ENCODE measurements at places on chromosomes 5 and 9. TPM values are rescaled to one million over a fixed set of nuclear protein-coding genes. Genes with fewer than 3 reads are reported as not detected.

DNA sequence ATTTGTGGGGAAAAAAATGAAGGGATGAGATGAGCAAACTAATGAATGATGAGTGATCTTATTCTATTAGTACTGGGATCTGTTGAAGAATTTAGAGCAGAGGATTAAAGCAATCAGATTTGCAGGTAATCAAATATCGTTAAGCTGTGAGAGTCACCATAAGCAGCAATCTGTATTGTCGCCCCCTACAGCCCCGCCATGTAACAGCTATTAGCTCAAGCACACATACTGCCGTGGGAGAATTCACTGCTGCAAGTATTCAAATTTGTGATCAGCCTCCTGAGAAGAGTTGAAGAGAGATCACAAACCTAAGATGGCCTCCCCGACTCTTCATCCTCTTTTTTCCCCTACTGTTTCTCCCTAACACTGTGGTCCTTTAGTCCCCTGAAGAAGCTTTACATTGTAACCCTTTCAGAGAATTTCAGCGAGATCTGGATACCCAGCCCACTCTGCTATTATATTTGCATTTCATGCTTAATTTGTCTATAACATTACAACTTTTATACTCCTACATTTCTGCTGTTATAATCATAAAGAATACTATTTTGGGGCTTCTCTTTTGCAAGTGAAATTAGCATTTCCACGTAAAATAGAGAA lies 28.5 kb upstream of the PHF24 start:
- DNase-seq, result no peak

GRCh38 chr5:34001241-34001841 lies 6.5 kb downstream of the AMACR start:
- DNase-seq, result no peak

GRCh38 chr5:139644001-139644456 lies 4.1 kb upstream of the CXXC5 start:
- no peak for DNase-seq

GRCh38 chr5:102911973-102912372 lies 156.9 kb downstream of the PAM start:
- DNase-seq, result no peak

Gene PLCXD3
- 0.11 TPM for polyA plus RNA-seq

Gene RGS7BP
- polyA plus RNA-seq, result 12.0 TPM
